ENCODE measurements at places on chromosomes 2 and 18.

DNA sequence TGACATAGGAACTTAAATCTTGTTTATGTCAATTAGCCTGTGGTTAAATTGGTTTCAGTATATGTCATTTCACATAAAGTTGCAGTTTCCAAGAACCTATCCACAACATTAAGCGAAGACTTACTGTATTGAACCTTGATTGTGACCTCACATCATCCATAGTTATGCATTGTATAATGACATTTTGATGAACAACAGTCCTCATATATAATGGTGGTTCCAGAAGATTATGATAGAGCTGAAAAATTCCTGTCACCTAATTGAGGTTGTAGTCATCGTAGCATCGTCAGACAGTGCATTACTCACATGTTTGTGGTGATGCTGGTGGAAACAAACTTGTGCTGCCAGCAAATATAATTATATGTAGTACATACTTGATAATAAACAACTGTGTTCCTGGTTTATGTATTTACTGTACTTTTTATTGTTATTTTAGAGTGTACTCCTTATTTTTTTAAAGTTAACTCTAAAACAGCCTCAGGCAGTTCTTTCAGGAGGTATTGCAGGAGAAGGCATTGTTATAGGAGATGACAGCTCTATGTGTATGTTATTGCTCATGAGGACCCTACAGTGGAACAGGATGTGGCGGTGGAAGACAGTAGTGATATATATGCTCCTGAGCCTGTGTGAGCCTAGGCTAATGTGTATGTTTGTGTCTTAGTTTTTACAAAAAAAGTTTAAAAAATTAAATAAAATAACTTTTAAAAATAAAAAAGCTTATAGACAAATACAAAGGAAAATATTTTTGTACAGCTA is 56.6 kb downstream of the UBE2E3 start:
- no peak for DNase-seq

DNA sequence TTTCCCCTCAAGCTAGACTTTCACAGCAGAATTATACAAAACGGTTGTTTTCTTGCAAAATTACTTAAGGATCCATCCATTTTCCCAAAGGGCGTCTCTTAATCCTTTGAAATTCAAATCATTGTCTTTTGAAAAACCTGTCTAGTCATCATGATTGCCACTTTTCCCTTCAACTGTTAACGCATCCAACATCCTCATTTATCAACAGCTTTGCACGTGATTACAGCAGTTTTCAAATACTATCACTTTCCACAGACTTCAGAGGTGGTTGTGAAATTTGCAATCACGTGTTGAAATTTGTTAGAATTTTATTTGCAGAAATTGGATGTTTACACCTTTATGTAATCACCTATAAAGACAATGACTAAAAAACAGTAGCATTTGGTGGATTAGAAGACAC is 304.4 kb upstream of the SLC39A10 start:
- no peak for DNase-seq

- no peak for DNase-seq
Measured at GRCh38 chr2:184906160-184906559, 307.8 kb downstream of the ZNF804A start.

- DNase-seq = no peak
Measured at GRCh38 chr2:134247679-134248078, 6.2 kb upstream of the MGAT5 start.

DNA sequence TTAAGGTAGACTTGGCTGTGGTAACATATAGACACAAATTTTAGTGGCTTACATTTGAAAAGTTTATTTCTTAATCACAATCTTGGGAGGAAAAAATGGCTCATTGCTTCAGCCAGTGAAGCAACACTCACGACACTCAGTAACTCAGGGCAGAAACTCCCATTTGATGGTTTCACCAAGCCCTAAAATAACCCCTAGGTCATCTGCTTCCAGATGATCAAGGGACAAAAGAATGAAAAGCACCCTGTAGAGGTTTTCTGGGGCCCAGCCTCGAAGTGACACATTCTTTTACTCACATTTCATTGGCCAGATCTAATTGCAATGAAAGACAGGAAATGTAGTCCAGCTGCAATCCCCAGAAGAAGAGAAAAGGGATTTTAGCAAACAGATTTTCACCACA is 275.9 kb downstream of the TMX3 start:
- no peak for DNase-seq

GRCh38 chr2:130370490-130370889 is 14.6 kb downstream of the PTPN18 start:
- DNase-seq = no peak

DNA sequence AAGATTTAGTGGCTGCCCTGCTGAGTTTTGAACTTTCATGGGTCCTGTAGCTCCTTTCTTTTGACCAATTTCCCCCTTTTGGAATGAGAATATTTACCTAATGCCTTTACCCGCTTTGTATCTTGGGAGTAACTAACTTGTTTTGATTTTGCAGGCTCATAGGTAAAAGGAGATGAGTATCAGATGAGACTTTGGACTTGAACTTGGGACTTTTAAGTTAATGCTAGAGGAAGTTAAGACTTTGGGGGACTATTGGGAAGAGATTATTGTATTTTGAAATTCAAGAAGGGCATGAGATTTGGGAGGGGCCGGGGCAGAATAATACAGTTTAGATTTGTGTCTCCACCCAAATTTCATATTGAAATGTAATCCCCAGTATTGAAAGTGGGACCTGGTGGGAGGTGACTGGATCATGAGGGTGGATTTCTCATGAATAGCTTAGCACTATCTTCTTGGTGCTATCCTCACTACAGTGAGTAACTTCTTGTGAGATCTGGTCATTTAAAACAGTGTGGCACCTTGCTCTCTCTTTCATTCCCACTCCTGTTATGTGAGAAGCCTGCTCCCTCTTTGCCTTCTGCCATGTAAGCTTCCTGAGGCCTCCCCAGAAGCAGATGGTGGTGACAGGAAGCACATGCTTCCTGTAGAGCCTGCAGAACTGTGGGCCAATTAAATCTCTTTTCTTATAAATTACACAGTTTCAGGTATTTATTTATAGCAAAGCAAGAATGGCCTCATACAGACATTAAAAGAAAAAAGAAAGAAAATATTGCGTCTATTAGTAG is 6.1 kb downstream of the ADI1 start:
- DNase-seq = no peak

- no peak for DNase-seq
Measured at GRCh38 chr2:151729415-151729811, 4.9 kb downstream of the NEB start.

DNA sequence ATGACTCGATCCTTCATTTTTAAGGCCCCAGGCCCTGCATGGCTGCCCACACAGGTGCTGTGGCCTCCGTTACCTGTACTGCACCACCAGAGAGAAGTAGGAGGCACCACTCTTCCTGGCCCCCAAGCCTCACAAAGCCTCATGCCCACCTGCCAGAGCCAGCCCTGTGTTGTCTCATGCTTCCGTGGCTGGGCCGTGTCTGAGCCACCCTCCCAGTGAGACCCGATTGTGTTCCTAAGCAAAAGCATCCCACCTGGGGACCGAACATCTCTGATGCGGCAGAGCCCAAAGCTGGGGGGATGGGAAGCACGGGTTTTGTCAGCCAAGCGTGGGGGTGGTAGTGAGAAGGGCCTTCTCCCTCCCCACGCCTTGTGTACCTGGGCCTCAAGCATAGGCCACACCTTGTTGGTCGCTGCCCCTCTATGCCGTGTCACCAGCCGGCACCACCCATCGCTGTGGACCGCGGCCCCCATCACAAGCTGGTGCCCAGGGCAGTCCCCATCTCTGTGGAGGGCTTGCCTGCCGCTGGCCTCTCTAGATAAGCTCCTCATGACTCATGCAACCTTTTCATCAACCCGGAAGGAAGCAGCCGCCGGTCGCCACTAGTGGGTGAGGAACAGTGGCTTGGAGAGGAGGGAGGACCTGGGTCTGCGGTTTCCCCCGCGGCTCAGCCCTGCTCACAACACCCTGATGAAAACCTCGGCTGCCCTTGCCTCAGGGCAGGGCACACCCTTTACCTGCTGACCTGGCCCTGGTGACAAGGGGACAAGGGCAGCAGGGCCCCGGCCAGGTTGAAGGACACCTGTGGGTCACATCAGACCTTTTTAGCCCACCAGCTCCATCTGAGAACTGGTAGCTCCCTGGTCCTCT is 2.7 kb upstream of the RNPEPL1 start:
- DNase-seq = peak; percentile 76

DNA sequence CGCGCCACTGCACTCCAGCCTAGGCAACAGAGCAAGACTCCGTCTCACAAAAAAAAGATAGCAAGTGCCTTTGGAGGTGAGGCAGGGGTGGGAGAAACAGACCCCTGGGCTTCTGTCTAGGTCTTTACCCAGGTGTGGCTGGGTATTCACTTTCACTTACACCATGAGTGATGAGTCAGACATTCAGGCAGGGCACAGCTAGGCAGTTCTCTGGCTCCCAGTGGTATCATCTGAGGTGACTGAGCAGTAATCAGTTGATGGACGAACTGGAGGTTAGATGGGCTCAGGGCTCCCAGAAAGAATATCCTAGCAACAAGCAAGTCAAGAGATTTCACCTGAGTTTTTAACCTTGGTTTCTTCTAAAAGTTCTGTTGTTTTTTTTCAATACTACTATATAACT is 107.0 kb upstream of the RAB6C start:
- DNase-seq = no peak

DNA sequence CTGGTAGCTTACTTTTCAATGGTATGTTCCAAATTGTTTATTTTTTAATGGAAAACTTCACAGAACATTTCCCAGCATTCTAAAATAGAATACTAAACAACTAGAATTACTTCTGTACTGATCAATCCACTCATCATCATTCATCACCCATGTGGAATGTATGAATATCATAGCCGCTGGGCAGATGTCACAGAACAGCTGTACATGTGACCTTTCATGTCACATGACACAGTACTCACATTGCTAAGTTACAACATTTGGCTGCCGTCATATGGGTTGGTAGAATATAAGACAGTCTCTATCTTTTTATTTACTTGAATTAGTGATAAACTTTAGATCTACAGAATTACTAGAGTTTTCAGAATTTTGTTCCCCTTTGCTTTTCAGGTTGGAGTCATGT is 387.6 kb downstream of the ZEB2 start:
- no peak for DNase-seq

DNA sequence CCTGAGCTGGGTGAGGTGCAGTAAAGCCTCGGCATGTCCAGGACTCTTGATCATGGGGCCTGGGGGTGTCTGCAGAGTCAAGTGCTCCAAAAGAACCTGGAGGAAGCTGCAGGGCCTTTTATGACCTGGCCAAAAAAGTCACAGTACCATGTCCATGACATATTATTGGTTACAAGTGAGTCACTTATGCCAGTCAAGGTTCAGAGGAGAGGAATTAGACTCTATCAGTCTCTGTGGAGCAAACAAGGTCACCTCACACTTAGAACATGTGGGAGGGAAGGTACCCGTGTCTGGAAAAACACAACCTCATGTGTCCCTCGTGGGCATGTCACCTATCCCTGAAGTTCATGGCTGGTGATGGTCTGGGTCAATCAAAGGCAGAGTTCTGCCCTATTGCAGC is 465.7 kb downstream of the FBXO15 start:
- DNase-seq = no peak

- DNase-seq = no peak
Measured at GRCh38 chr18:7789856-7790552, 222.9 kb downstream of the PTPRM start.

- no peak for DNase-seq
Measured at GRCh38 chr18:31302991-31303390, 15.0 kb upstream of the DSG1 start.

- no peak for DNase-seq
Measured at GRCh38 chr2:148955798-148956197, 80.8 kb downstream of the KIF5C start.

- no peak for DNase-seq
Measured at GRCh38 chr2:21044694-21045371, 960 bp upstream of the APOB start.

GRCh38 chr2:112642966-112643365 is 2.8 kb upstream of the SLC20A1 start:
- DNase-seq = no peak

DNA sequence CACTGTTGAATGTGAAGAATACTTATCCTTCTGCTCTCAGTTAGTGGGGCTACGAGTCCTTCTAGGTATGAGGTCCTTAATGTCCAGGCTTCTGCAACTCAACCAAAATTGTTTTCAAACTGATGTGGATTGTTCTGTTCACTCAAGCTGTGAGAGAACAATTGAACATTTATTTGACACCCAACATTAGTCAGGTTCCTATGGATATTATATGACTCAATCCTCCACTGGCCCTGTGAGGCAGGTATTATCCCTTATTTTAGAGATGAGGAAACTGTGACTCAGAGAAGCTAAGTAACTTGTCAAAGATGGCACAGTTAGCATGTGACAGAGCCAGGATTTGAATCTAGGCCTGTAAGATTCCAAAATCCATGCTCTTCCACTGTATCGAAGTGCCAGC is 1.2 kb upstream of the LYG2 start:
- DNase-seq = no peak

DNA sequence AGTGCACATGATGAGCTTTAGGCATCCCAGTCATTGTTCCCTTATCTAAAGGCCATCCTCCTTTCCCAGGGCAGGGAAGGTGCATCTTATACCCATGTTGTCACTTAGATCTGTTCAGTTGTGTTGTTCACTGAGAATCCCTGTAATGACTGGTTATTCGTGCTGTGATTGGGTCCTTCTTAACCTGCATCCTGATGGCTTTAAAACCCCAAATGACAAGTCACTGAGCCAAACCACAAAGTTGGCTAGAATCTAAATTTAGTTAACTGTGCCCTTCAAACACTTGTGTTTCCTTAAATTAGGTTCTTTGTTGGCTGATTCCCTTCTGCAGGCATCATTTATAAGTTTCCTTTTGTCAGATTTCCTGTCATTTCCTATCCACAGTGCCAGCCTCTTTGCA is 58.5 kb upstream of the SLC16A14 start:
- DNase-seq = no peak

GRCh38 chr2:138502255-138503086 is 901 bp downstream of the SPOPL start:
- no peak for DNase-seq

GRCh38 chr2:98438190-98439133 is 6.2 kb upstream of the INPP4A start:
- no peak for DNase-seq

GRCh38 chr2:220466251-220466691 is 838.8 kb downstream of the SLC4A3 start:
- DNase-seq = no peak

DNA sequence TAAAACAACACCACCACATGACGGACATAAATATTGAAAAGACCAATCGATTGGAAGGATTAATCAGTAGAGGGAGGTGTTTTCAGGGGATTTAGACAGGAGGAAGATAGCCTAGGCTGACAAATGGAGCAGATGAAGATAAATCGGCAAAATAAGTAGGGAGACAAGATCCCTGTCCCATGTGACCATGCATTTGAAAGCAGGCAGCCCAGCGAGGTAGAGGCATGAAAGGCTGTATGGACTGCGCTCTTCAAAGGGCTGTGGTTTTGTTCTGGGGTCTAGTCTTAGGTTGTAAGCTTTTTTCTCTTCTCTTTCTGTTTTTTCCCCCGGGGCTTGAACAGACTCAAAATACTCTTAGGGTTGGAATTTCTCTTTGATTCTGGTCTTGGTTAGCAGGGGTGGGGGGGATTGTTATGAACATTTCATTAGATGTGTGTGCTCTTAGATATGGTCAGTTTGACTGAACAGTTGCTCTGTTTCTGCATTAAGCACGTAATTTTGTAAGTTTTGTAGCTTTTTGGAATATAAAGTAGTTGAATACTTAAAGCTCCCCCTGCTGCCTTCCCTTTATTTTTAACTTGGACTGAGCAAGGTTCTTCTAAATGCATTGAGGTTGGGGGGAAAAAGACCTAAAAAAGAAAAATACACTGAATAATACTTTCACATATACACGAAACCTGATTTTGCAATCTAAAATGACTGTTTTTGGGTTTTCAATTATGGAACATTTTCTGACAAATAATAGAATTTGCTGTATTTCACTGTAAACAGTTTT is 32.2 kb downstream of the ZNF532 start:
- DNase-seq = no peak

Data from activated B cell treated with CpG ODN at 0.5 μM for 24 hours (primary cell).